ENCODE measurements at places on chromosomes 3 and 15.

DNA sequence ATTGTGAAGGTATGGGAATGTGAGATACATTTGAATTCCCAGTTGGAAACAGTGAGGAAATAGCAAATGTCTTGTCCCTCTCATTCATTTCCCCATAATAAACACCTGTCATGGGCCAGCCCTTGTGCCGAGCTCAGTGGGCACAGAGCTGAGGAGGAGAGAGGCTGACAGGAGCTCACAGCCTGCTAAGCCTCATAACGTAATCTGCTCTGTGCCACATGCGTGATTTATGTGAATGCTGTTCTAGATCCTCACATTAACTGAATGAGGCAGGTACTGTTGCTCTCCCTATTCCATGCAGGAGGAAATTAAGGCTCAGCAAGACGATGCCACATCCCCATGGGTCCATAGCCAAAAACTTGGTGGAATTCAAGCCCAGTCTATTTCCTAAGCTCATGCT, 35.2 kb upstream of the RHO start:
- DNase-seq = no peak

DNA sequence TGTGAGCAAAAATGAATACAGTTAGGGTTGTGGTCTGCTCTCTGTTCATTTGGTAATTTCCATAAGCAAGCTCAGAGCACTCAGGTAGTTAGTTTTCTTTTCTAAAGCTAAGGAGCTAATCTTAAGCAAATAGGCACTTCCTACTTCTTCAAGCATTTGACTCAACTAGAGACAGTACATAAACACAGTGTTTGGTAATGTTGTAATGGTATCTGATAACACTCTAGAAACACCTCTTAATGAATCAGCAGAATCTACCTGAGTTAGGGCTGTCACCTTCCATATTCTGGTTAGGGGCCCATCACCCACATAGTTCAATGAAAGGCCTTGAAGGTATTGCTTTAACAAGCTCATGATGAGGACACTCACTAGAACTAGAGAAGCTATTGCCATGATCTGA, 83.1 kb downstream of the PLCH1 start:
- no peak for DNase-seq

- no peak for DNase-seq
Observed at GRCh38 chr3:169173231-169173630, 490.3 kb downstream of the MECOM start.

DNA sequence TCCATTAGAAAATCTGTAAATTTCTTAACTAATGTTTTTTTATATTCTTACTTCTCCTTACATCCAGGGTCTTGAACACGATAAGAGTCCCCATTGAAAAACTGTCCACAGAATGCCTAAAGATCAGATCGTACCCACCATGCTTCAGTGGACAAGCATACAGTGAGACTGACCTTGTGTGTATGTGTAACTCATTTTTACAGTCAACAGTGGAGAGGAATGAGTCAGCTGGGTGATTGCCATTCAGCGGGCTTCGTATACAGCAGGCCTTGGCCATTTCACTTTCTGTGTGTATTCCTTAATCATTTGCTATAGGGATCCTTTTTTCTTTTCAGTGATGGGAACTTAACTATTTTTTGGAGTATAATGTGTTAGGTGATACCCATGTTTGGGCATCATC, 10.6 kb downstream of the PARP14 start:
- DNase-seq = no peak

DNA sequence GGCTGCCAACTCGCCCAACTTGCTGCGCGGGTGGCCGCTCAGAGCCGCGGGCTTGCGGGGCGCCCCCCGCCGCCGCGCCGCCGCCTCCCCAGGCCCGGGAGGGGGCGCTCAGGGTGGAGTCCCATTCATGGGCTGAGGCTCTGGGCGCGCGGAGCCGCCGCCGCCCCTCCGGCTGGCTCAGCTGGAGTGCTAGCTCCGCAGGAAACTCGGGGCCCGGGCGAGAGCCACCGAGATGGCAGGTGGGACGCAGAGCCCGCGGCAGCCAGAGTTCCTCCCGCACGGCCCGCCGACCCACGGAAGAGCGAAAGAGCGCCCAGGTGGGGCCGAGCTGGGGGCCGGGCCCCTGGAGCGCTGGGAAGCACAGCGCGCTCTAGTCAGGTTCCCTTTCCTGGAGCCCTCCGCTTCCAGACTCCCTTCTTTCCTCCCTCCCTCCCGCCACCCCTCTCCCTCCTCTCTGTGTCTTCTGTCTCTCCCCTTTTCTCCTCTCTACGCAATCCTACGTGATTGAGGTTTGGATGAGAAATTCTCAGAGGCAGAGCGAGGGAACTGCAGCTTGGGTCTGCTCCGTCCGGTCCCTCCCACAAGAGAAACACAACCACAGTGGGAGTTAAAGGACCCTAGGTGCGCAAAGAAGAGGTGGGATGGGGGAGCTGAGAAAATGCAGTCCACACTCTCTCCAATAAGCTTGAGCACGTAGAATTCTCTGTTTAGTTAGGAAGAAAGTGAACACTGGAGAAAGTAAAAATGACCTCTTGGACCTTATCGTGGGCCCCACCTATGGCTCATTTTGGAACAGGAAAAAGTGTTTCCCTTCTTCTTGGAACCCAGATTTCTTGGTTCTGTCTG, 317.3 kb downstream of the FGF12 start:
- DNase-seq = no peak

DNA sequence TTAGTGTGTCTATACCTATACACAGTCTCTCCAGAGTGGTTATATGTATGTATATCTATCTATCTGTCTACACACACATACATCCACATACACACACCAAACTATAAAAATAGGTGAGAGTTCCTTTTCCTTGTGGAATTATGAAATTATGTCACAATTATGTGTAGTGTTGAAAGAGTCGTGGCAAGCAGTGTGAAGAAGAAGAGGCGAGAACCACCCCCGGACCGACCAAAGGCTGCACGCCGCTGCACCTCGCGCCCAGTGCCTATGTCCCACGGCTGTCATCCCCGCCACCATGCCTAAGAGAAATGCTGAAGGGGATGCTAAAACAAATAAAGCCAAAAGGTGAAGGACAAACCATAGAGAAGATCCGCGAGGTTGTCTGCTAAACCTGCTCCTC, 95.0 kb upstream of the RAP2B start:
- no peak for DNase-seq

DNA sequence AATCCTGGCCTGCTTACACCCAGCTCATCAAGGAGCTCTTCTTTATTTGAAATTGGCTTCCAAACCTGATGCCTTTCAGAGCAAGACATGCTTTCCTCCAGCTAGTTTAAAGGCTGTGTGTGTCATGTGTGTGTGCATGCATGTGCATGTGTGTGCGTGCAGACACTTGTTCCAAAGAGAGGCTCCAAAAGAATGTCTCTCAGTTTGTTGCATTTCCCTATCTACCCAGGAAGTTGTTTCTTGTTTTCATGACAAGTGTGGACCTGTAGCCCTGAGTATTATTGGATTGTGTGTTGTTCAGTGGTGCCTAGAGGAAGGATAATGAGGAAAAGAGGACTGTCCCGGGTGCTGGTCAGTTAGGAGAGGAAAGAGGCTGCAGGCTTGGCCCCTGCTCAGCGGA, 240.0 kb downstream of the THSD4 start:
- DNase-seq = no peak

- no peak for DNase-seq
Observed at GRCh38 chr3:156513619-156514018, 41.3 kb downstream of the SSR3 start.

DNA sequence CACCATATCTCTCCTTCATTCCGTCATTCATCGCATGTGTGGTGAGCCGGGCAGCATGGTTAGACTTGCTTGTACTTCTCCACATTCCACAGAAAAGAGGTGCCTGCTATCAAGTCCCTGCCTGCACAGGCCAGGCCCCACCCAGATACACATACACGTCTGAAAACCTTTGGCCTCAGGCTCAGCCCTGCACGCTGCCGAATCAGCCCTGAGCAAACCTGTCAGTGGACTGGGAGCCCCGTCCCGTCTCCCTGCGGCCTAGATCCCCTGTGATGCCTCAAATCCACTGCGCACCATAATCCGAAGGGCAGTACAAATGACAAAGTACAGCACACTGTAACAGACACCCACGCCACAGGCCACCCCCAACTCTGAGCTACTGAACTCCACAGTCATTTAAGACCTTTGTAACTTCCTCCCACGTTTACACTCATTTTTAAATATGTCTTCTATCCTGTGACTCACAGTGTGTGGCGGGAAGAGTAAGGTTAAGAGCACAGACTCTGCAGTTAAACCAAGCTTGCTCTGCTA, 67.1 kb downstream of the MB21D2 start:
- DNase-seq = no peak

- no peak for DNase-seq
Observed at GRCh38 chr3:124774327-124774718, 44.1 kb downstream of the UMPS start.

DNA sequence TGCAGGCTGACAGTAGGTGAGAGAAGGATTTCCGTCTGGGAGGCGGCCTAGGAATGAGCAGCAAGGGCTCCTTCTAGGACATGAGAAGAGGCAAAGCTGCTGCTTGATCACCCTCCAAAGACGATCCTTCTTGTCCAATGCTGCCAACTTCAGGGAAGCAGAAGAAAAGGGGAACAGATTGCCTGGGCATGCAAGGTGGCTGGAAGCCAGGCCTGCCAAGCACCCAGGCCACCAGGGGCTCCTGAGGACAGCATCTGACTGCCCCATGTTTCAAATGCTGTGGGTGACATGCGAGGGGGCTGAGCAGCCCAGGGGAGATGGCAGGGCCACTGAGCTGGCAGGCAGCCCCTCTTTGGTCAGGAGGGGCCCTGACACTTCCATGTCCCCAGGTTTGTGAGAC, 3.3 kb upstream of the GRIP2 start:
- no peak for DNase-seq

GRCh38 chr3:102084704-102085103, 235.4 kb downstream of the NFKBIZ start:
- no peak for DNase-seq

GRCh38 chr15:84400017-84400740, 164.6 kb downstream of the GOLGA6L4 start:
- DNase-seq = no peak

- DNase-seq = no peak
Observed at GRCh38 chr15:70586241-70586640, 177.1 kb downstream of the UACA start.

All from central memory CD8-positive, alpha-beta T cell (primary cell).